ENCODE measurements at places on chromosomes 3 and 15.

DNA sequence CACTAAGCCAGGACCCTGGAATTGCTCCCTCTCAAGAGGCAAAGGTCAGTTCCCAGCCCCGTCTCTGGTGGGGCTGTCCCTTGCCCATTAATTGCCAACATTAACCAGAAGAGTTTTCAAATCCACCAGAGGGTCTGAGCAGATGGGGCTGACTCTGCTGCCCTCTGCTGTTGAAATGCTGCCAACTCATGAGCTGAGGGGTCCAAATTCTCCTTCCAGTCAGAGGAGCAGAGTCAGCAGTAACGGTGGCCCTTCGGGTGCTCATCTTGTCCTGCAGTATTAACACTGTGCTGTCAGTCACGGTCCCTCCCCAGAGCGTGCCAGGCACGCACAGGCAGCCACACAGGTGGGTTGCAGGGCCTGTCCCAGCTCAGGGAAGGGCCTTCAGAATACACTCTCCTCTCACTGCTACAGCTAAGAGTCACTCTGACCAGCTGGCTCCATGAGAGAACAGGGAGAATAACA is 10.7 kb upstream of the SPTBN5 start:
- peak; percentile 84 for DNase-seq

DNA sequence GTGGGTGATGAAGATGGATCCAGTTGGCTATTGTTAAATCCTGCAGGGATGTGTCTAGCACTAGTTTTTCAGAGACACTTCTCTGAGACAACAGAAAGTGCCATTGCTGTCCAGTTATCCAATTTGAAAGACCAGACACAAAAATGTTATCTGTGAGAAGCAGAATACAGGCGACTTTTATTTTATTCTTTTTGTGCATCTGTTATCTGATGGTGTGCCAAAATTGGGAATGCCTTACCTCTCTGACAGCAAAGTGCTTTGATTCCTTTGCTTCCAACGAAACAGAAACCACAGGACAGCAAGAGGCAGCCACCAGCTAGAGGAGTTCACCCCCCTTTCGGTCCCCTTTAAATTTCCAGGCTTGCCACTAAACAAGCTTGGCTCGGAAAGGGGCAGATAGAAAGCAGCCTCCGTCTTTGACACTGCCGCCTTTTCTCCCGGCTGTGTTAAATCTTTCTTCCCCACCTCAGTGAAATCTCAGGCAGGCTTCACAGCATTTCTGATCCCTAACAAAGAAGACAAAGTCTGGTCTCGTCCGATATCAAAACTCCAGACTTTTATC is 17.7 kb upstream of the PRR20G start:
- DNase-seq = no peak

- peak; percentile 80 for DNase-seq
Observed at GRCh38 chr15:43517354-43518196, at the start of gene MAP1A. Gene MAP1A, plus strand, starts transcription at chr15:43517608. Its CDS starts 3,866 bp downstream, at chr15:43521474.

GRCh38 chr3:106392915-106393314 is 524.1 kb upstream of the CBLB start:
- DNase-seq = no peak

DNA sequence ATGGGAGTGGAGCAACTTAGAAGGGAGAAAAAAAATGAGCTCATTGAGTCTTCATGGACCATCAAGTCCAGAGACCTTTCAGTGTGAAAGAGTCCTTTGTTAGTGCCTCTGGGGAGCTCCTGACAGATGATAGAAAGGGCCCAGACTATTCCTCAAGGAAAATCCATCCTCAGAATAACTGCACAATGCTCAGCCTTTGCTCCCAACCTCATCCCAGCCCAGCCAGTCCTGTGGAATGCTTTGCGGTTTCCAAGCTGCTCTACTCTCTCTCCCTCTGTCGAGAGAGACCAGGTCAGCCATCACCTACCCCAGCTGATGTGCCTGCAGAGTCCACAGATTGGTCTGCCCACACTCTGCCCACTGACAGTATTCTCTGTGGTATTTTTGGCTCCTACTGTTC is 406.2 kb downstream of the MFSD1 start:
- DNase-seq = no peak

DNA sequence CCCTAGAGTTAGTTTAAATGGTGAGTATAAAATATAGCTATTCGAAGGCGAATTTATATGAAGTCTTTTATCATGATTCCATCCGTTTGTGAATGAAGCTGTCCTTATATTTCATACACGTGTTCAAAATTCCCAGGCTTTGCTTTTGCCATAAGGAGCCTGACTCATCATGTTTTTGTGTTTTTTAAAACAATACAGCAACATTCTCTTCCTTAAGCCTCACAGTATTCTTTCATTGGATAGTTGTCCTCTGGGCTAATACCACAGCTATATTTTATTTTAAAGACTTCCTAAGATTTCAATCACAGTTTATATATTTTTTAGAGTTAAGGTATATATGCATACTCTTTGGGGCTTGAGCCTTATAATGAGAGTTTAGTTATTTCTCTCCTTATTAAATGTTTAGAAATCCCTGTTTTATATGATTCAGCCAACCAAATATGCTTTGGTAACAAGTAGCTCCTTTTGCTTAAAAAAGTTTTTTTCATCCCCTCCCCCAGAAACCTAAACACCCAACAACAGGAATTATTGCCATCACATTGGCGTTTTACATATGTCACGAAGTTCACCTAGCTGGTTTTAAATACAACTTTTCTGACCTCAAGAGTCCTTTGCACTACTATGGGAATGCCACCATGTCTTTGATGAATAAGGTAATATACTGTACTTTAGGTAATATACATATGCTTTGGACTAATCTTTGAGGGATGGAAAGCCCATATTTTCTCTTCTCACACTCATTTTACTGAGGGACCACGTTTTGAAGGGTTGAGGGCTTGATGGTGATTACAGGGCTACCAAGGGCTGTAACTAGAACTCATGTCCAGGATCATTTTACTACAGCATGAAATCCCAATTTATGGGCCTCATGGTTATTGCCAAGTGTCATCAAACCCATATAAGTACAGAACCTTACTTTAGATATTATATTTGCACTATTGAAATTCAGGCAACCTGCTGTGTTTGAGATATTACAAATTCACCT is 28.5 kb downstream of the ST3GAL6 start:
- DNase-seq = no peak
